ENCODE measurements at places on chromosomes 11 and 22. TPM values are rescaled to one million over a fixed set of nuclear protein-coding genes. Genes with fewer than 3 reads are reported as not detected.

The SLC22A24 gene
- polyA plus RNA-seq, result 0.86 TPM

GRCh38 chr11:115284773-115285172 lies 219.4 kb downstream of the CADM1 start:
- DNase-seq, result no peak
- no peak overlapping the region for H3K4me3 ChIP-seq
- H3K4me1 ChIP-seq, result no peaks in the 10 kb centered on the region
- no peaks in the 10 kb centered on the region for H3K27me3 ChIP-seq
- H3K27ac ChIP-seq, result no peak overlapping the region

DNA sequence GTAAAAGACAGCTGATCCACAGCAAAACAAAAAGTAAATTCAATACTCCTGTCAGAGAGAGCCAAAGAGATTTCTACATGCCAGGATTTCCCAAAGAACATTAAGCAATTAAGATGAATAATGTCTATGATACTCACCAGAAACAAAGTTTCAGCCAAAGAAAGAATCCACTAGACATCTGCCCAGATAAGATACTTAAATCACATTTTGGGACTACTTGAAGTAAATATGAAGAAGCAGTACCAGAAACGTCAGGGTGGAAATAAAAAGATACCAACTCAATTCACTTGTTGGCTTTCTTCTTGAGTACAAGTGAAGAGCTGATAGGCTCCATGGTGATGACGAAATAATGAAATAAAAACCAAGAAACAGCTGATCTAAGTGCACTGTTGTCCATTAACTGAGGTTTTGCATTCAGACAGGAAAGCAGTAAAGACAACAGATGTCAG lies 31.6 kb upstream of the ARHGAP32 start:
- no peaks in the 10 kb centered on the region for H3K36me3 ChIP-seq
- no peak for DNase-seq
- no peak overlapping the region for H3K4me3 ChIP-seq
- H3K4me1 ChIP-seq, result no peaks in the 10 kb centered on the region
- no peak overlapping the region for H3K27ac ChIP-seq

DNA sequence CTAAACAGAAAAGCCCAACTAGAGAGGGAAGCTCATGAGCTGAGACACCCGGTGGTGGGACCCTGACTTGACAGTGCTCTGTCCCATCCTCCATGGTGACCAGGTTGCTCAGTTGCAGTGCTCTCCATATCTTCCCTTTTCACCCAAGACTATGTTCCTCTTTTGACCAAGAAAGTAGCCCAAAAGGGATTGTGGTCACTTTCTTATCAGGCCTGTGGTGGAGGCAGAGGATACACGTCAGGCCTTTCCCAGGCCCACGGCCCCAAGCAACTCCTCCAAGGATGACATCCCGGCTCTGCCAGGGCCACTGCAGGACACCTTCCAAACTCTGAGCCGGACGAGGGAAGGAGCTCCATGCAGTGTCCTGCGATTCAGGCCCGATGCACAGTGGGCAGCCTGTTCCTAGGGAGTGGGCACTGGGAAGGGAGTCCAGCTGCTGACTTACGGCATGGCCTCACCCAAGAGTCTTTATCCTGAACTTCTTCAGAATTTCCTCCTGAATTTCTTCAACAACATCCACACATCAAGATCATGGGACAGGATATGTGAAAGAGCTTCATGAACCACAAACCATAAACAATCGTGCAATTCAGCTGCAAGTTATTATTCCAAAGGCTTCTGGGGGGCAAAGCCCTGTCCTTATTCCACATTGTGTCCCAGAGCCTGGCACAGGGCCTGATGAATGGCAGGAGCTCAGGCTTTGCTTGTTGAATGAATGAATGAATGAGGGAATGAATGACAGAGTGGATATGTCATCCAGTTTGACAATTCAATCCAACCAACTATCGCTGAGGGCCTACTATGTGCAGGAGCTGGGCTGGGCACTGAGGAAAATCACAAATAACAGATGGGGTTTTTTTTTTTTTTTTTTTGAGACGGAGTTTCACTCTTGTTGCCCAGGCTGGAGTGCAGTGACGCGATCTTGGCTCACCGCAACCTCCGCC lies 36.0 kb upstream of the MYH9 start:
- no peaks in the 10 kb centered on the region for H3K27me3 ChIP-seq
- DNase-seq, result no peak
- no peaks in the 10 kb centered on the region for H3K36me3 ChIP-seq
- no peaks in the 10 kb centered on the region for H3K4me1 ChIP-seq
- H3K27ac ChIP-seq, result no peak overlapping the region

DNA sequence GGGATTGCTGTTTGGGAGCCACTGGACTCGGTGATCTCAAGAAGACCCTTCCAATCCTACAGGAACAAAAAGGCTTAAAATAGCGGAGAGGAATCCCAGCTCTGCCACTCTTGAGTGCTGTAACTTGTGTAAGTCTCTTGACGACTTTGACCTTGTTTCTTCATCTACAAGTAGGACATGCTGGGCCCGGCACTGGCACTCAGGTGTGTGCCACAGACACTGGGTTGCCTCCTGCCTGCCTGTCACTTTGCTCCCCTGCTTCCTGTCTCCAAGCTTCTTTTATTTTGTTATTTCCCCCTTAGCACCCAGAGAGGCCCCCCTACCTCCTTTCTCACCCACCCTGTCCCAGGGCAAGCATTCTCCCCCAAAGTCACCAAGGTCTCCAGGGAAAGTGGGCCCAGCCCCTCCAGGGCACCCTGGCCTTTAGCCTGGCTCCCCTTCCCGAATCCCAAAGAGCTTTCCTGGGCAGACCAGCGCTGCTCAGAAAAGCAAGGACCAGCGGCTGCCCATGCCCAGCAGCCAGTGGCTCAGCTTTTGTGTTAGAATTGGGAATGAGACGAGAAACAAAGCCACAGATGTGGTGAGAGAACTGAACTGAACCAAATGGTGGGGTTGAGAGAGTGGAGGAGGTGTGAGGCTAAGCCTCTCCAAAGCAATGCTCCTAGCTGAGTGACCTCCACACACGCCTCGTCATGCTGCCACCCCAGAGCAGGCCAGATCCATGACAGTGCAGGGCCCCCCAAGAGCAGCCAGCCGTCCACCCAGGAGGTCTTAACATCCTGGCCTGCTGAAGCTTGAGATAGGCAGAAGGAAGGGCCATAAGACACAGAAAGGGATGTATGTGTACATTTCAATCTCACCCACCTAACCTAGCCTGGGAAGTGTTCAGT lies 4.5 kb downstream of the TRIM29 start:
- no peak overlapping the region for H3K4me3 ChIP-seq
- H3K27me3 ChIP-seq, result no peaks in the 10 kb centered on the region
- no peak overlapping the region for H3K27ac ChIP-seq
- H3K4me1 ChIP-seq, result no peaks in the 10 kb centered on the region
- DNase-seq, result no peak

DNA sequence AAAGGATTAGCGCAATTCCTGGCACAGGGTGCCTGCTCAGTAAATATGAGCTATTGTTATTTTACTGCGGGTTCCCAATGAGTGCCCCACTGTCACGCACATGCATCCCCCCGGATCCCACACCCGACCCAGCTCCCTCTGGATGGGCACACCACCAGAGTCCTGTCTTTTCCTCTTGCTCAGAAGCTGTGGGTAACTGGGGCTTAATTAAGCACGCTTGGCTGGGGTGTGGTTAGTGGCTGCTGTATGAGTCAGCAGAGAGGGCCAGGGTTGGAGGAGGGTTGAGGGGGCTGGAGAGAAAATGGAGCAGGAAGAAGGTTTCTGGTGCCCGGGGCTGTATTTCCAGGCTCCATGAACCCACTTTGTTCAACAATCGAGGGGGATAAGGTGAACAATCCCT lies 30.3 kb upstream of the NECTIN1 start:
- no peaks in the 10 kb centered on the region for H3K4me1 ChIP-seq
- H3K27ac ChIP-seq, result no peak overlapping the region
- no peaks in the 10 kb centered on the region for H3K27me3 ChIP-seq
- no peak overlapping the region for H3K4me3 ChIP-seq
- DNase-seq, result no peak

GRCh38 chr11:128036006-128036405 lies 551.4 kb downstream of the ETS1 start:
- no peaks in the 10 kb centered on the region for H3K4me1 ChIP-seq
- H3K27me3 ChIP-seq, result no peaks in the 10 kb centered on the region
- no peak overlapping the region for H3K27ac ChIP-seq
- DNase-seq, result no peak

Data from kidney (tissue), 22 donors.